SK-N-MC (cell line): ENCODE measurements at places on chromosomes 16 and 17.

GRCh38 chr17:78980624-78980972 is 875 bp upstream of the LGALS3BP start:
- no peak for DNase-seq

DNA sequence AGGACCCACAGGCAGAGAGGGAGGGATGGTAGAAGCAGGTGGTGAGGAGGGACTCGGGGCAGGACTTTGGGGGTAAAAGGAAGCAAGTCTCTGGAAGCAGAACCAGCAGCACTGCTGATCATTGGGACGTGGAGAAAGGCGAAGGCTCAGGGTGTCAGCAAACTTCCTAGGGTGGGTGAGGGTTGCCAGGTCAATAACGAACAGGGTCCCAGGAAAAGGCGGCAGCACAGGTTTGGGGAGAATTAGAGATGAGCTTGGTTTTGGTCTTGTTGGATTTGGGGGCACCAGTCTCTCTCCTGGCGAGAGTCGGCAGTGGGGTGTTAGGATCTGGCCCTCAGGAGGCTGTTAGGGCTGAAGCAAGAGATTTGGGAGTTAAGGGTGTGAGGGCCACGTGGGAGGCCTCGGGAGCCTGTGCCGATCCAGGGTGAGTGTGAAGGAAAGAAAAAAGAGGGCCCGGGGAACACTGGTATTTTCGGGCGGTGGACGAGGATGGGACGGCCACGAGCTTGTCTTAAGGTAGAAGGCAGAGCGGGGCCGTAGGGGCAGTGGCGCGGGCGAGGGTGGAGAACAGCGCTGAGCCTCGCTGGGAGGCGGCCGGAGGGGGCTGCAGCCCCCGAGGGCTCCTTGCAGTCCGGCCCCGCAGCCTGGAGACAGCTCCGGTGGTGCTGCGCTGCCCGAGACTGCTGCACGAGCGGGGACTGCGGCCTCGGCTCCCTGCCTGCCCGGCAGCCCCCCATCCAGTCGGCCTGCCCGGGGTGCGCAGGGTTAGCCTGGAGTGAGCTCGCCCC is 765 bp upstream of the ADORA2B start:
- no peak for DNase-seq

DNA sequence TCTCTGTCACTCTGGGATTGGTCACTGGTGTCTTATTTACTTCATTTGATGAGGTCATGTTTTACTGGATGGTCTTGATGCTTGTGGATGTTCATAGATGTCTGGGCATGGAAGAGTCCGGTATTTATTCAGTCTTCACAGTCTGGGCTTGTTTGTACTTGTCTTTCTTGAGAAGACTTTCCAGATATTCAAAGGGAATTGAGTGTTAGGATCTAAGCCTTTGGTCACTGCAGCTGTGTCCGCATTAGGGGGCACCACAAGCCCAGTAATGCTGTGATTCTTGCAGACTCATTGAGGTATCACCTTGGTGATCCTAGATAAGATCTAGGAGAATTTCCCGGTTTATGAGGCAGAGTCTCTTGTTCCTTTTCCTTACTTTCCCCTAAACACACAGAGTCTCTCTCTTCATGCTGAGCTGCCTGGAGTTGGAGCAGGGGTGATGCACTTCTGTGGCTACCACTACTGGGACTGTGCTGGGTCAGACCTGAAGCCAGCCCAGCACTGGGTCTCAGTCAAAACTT is 214.7 kb downstream of the SPECC1 start:
- DNase-seq = no peak

GRCh38 chr17:53191878-53192277 is 630.8 kb upstream of the KIF2B start:
- DNase-seq = no peak

- DNase-seq = no peak
Measured at GRCh38 chr16:84425696-84426095, 57.4 kb downstream of the ATP2C2 start.

DNA sequence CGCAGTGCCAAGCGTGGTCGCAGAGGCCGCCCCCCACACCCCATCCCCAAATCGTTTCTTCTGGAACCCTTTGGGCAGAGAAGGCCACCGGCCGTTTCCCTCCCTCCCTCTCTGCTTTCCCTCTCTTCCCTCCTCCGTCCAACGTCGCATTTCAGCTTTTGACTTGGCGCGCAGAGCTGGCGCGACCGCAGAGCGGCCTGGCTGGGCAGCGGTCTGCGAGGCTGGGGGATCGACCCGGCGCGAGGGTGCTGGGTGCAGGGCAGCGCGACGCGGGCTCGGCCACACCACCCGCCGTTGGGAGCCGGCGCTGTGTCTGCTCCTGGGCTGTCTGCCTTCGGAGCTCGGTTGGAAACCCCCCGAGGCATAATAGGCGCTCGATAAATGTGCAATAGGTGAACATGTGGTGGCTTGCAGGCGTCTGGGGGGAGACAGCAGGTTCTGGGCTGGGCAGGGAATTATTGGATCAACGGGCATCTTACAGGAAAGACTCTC is 2.8 kb upstream of the NTN3 start:
- DNase-seq = no peak

DNA sequence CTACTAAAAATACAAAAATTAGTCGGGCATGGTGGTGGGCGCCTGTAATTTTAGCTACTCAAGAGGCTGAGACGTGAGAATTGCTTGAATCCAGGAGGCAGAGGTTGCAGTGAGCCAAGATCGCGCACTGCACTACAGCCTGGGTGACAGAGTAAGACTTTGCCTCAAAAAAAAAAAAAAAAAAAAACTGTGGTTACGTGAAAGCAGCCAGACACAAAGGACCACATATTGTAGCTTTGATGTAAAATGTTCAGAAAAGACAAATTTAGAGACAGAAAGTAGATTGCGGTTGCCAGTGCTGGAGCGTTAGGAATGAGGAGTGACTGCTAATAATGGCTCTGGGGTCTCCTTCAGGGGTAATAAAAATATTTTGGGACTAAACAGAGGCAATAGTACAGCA is 4.0 kb upstream of the MEAK7 start:
- no peak for DNase-seq

GRCh38 chr16:47873434-47873833 is 282.4 kb downstream of the ABCC12 start:
- no peak for DNase-seq

DNA sequence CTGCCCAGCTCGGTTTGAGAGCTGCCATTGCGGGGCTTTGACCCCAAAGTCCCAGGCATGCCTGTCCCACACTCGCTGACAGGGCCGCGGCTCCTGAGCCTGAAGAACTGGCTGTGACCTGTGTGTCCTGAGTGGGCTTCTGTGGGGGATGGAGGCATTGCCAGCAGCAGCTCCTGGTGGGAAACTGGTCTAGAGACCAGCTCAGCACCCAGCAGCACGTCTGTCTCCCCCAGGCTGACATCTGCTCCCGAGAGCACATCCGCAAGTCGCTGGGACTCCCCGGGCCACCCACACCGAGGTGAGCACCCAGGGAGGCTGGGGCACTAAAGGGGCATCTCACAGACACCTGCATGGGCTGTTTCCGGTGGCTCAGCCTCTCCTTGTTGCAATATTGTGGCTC is 13.4 kb downstream of the ENDOV start:
- DNase-seq = no peak

DNA sequence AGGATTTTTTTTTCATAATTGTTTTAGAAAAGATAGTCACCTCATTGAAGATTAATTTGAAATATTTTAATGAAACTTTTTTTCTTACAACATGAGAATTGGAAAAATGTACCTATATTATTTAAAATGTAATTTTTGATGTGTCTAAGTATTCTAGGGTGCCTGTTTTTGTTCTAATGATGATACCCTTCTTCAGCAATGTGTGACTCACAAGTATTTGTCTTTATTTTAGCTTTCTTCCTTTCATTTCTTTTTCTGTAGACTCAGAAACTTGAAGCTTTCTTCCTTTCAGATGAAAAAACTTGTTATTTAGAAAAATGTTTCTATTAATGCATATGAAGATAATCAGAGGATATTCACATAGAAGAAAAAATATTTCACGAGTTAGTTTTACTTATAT is 231.8 kb downstream of the BCAS3 start:
- DNase-seq = no peak

DNA sequence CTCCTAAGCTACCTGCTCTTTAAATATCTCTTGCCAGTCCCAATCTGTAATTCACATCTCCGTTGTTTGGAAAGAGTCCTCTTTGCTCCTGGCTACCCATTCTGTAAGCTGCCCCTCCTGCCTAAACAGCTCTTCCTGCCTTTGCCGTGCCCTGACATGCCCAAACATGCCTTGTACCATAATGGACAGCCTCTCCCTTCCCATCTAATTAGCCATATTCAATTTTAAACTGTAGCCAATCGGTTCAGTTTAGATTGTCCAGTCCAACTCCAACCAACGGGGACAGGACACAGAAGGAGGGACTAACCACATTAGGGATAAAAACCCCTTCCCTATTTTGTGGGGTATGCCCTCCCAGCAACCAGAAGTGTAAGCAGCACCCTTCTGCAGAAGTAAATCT is 30.6 kb upstream of the CLEC3A start:
- no peak for DNase-seq

DNA sequence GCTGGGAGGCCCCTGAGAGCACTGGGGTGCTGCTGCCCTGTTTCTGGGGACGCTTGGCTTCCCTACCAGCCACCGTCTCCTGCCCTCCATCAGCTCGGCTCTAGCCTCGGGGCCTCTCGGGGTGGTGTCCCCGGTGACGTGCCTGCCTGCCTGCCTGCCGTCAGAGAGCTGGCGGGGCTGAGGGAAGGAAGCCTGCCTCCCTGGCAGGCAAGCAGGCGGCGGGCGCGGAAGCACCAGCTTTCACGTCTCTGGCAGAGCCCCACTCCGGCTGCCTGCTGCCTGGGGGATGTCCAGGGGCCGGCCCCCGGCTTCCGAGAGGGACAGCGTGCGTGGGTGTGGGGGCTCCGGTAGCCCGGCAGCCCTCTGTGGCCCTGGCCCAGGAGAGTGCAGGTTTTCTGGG is 9.3 kb downstream of the CENPX start:
- DNase-seq = no peak

DNA sequence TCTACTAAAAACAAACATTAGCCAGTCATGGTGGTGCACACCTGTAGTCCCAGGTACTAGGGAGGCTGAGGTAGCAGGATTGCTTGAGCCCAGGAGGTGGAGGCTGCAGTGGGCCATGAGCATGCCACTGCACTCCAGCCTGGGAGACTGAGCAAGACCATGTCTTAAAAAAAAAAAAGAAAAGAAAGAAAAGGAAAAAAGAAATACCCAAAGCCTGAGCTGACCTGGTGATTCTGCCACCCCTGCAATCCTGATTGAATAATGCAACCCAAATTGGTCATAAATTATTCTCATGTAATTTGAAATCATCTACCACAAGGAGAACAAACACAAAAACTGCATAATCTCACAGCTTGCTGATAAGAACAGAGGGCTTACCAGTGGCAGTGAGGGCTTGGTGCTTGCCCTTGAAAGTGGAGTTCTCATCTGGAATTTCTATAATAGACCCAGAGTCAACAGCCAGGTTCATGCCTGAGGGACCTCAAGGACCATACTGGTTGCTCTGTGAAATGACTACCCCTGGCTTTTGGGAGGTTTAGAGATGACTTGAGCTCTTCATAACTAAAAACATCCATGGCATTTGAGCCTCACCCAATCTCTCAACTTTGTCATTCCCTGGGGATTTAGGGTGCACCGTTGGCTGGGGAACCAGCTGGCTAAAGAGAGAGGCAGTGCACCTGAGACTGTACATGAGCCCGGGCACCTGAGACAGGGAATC is 35.4 kb upstream of the TMC5 start:
- no peak for DNase-seq

DNA sequence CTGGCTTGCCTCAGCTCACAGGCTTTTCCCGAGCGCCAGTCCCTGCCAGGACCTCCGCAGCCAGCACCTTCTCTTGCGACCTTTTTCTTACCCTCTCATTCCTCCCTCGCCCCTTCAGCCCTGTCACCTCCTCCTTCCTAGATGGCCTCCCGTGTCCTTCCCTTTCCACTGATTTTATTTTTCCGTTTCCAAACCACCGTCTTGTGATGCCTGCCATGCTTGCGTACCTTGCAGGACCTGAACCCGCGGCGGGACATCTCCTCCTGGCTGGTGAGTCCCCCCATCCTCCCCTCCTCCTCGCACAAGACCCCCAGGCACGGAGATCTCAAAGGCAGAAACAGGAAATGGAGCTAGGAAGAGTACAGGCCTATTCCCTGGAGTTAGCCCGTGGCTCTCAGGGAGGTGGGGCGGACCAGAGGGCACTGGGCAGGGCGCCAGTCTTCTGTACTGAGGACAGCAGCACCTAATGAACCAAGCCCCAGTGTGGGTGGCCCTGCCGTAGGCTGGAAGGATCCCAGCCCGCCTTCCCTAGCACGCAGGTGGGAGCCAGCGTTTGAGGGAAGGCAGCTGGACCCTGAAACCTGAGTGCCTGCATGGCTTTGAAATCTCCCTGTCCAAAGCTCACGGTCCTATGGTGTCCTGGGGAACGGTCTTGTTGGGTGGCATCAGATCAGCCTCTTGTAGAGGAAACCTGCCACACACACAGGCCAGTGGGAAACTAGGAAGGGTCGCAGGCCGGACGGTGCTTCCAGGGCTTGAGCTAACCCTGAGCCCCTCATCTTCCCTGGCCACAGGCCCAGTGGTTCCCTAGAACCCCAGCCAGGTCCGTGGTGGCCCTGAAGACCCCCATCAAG is 612 bp downstream of the CISD3 start:
- DNase-seq = no peak

GRCh38 chr17:42276609-42277341 is 584 bp upstream of the STAT5B start:
- no peak for DNase-seq

DNA sequence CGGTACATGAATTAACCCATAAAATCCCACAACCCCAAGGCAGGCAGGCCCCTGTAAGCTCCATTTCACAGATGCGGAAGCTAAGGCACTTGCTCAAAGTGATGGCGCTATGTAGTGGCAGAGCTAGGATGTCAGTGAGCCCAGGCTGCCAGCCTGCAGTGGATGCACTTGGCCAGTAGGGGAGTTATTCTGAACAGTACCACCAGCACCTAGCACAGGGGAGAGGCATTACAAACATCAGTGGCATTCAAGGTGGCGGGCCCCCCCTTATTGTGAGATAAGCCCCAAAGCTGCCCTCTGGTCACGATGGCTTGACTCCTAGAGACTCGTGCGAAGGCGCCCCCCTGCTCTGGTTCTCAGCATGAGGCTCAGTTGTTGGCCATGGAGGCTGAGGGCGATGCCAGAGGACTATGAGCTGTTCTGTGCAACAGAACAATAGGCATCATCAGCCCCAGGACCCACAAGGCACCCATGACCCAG is 33.8 kb downstream of the GTF3C1 start:
- no peak for DNase-seq
